Type B pancreatic cell (in vitro differentiated cells): ENCODE measurements at places on chromosomes 3 and 15. TPM values are rescaled to one million over a fixed set of nuclear protein-coding genes. Genes with fewer than 3 reads are reported as not detected.

Gene HGD
- 10.4 and 14.0 TPM in 2 replicates for total RNA-seq

Gene GABRB3
- total RNA-seq, result 25.7 and 28.5 TPM in 2 replicates

- peaks cover 21% of the 10 kb centered on the region for H3K36me3 ChIP-seq
- no peaks in the 10 kb centered on the region for H3K27me3 ChIP-seq
- no peak for DNase-seq
- H3K4me1 ChIP-seq, result peaks cover 25% of the 10 kb centered on the region
- H3K4me3 ChIP-seq, result no peak overlapping the region
Observed at GRCh38 chr3:11494131-11494916, 149.4 kb downstream of the VGLL4 start.

GRCh38 chr3:58021962-58022361, 13.7 kb downstream of the FLNB start:
- H3K27me3 ChIP-seq, result no peaks in the 10 kb centered on the region
- H3K4me1 ChIP-seq, result peaks cover 62% of the 10 kb centered on the region

Gene TMEM266
- total RNA-seq, result 2.3 and 2.8 TPM in 2 replicates

DNA sequence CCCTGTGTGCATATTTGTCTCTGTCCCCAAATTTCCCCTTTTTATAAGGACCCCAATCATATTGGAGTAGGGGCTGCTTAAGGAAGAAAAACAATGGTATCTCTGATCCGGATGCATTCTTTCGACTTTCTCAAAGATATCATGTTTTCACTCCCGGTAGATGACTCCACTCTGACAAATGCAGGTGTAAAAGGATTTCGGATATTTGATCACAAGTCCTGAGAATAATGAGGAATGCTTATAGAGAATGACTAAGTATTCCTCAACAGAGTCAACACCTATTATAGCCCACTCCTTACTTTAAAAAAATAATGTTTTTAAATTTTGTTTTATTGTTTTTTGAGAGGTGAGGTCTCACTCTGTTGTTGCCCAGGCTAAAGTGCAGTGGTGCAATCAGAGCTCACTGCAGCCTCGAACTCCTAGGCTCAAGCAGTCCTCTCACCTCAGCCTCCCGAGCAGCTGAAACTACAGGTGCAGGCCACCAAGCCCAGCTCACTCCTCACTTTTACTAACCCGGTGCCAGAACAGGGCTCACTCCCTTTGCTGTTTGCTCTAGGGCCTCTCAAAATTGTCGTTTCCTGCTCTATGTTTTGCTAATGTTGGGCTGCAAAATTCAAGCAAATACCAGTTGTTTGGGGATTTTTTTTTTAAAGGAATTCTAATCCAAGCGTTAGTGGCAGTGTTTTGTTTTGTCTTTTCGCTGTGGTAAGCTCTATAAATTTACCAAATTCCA, 24.6 kb downstream of the COL8A1 start:
- no peak for DNase-seq
- no peaks in the 10 kb centered on the region for H3K4me1 ChIP-seq
- peaks cover 8% of the 10 kb centered on the region for H3K27me3 ChIP-seq
- no peaks in the 10 kb centered on the region for H3K36me3 ChIP-seq
- H3K27ac ChIP-seq, result no peak overlapping the region

Gene HTR3E
- total RNA-seq, result not detected in 2 replicates

Gene ZMYND10
- 1.8 and 13.4 TPM in 2 replicates for total RNA-seq

- no peak overlapping the region for H3K4me3 ChIP-seq
- no peaks in the 10 kb centered on the region for H3K36me3 ChIP-seq
- DNase-seq, result no peak
- no peak overlapping the region for H3K27ac ChIP-seq
- H3K4me1 ChIP-seq, result no peaks in the 10 kb centered on the region
Observed at GRCh38 chr3:103693831-103694230, 1259.0 kb downstream of the ZPLD1 start.

Gene TGM5
- 0.22 and 0.71 TPM in 2 replicates for total RNA-seq

- no peak overlapping the region for H3K4me3 ChIP-seq
- H3K36me3 ChIP-seq, result no peaks in the 10 kb centered on the region
- DNase-seq, result no peak
- H3K27ac ChIP-seq, result no peak overlapping the region
Observed at GRCh38 chr3:124320976-124321375, 329.1 kb upstream of the ROPN1 start.

DNA sequence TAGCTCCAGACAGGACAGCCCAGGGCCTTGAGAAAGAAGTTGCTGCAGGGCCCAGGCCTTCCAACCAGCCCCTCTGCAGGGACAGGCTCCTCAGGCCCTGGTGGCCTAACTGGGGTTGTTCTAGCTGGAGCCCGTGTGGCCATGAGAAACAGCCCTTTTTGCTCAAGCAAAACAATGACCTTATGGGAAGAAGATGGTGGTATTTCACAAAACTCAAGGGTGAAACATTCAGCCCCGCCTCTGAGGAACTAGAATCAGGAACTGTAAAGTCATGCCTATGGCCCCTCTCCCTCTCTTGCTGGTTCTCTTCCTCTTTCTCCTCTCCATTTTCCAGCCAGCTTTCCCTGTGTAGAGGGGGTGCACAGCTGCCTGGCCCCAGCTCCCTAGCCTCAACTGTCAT, 273.3 kb downstream of the RPLP1 start:
- no peak overlapping the region for H3K4me3 ChIP-seq
- H3K27me3 ChIP-seq, result peaks cover 18% of the 10 kb centered on the region
- no peaks in the 10 kb centered on the region for H3K36me3 ChIP-seq

- no peak overlapping the region for H3K27ac ChIP-seq
- H3K27me3 ChIP-seq, result no peaks in the 10 kb centered on the region
- no peaks in the 10 kb centered on the region for H3K4me1 ChIP-seq
Observed at GRCh38 chr3:121096953-121097352, 188.9 kb downstream of the STXBP5L start.

DNA sequence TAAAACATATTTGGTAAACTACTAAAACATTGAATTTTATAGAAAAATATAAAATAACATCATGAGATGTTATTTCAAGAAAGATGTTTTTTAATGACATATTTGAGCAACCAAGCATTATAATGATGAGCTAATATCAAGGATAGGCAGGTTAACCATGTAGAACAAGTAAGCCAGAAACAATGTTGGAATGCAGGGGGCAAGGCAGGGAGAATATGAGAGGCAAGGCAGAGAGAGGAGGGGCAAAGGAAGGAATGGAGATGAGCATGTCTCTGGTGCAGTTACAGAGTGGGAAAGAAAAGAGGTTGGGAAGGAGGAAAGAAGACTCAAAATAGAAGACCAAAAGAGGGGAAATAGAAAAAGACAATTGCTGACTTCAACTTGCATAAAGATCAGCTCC, 390.4 kb downstream of the MCTP2 start:
- no peaks in the 10 kb centered on the region for H3K4me1 ChIP-seq
- H3K27me3 ChIP-seq, result no peaks in the 10 kb centered on the region
- H3K27ac ChIP-seq, result no peak overlapping the region

DNA sequence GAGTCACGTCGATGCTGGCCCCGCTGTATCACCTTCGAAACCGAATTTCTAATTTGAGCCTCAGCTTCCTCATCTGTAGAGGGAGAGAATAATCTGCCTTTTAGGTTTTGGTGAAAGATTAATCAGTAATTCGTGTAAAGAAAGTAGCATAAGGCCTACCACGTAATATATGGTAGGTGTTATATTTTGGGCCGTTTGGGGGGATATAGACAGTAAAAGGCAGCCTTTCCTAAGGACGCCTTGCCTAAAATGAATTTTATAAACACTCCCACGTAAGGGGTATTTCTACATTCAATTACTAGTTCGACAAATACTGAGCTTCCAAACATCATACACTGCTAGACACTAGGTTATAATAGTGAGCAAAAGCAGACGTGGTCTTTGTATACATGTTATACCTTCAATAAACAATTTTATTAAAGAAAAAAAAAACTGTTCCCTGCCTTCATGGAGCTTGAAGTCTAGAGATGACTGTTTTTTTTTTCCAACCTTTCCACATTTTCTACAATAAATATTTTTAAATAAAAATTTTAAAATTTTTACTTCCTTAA, 737 bp downstream of the JAGN1 start:
- peaks cover 18% of the 10 kb centered on the region for H3K36me3 ChIP-seq
- peak overlapping the region; percentile 98 for H3K4me3 ChIP-seq
- H3K4me1 ChIP-seq, result peaks cover 15% of the 10 kb centered on the region

Gene KNG1
- total RNA-seq, result not detected in 2 replicates

- H3K4me3 ChIP-seq, result no peak overlapping the region
- H3K36me3 ChIP-seq, result peaks cover 4% of the 10 kb centered on the region
- H3K4me1 ChIP-seq, result peaks cover 26% of the 10 kb centered on the region
- DNase-seq, result no peak
- no peak overlapping the region for H3K27ac ChIP-seq
Observed at GRCh38 chr3:55750525-55750924, 263.4 kb upstream of the WNT5A start.

DNA sequence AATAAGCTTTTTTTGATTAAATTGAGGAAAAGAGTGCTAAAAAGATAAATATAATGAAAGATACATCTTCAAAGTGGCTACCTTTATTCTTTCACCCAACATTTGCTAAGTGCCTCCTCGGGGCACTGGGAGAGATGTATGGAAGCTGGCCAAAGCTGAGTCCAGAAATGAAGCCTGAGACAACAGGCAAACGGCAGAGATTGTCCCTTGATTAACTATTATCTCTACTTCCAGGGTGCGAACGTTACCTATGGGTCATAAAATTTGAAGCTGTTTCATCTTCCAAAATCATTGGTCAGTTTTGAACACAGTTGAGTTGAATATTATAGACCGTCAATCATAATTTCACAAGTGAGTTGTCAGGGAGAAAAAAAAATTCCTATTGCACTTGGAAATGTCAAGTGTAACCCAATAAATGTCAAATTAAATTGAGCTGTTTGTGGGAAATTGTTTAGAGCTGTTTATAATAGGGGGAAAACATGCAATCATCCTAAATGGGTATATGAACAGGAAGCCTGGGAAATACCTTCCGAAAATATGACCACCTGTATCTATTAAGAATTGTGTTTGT, 73.9 kb downstream of the SUCLG2 start:
- no peak for DNase-seq
- peaks cover 6% of the 10 kb centered on the region for H3K4me1 ChIP-seq
- H3K36me3 ChIP-seq, result peaks cover 15% of the 10 kb centered on the region
- H3K4me3 ChIP-seq, result no peak overlapping the region
- no peak overlapping the region for H3K27ac ChIP-seq

DNA sequence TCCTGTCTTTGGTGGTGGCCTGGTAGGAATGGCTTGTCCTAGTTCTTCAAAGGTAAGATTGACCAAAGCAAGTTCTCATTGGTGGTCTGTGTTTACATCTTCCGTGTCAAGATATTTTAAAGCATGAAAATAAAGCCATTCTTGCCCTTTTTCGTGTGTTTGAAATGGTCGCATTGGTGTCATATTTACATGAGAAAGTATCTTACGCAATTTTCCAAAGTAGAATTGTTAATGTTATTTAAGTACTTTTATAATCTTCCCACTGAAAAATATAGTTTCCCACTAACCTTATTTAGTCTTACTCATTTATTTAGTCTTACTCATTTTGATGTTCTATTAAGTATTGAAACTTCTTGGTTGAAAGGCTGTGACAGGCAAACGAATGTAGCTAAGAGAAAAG, 31.0 kb downstream of the NMD3 start:
- H3K36me3 ChIP-seq, result peaks cover 42% of the 10 kb centered on the region
- no peak overlapping the region for H3K27ac ChIP-seq
- H3K27me3 ChIP-seq, result no peaks in the 10 kb centered on the region
- H3K4me3 ChIP-seq, result no peak overlapping the region

Gene GRAMD1C
- total RNA-seq, result 7.3 TPM in 2 replicates

Gene BCL6
- 27.3 and 32.4 TPM in 2 replicates for total RNA-seq

DNA sequence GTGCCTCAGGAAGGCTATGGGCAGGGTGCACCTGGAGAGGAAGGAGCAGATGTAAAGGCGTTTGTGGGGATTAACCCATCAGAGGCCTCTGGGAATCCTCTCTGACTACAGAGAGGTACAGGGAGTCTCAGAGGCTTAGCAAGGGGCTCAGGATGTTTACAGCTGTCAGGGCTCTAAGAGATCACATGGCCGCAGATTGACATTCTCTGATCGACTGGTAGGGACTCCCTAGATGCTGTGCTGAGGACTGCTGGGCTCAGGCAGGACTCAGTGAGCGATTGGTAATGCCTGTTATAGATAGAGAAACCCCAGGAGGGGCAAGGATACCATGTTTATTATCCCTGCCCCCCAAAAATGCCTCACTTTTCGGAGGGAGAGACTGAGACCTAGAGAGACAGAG, 103.5 kb downstream of the CORO2B start:
- H3K4me1 ChIP-seq, result peaks cover 5% of the 10 kb centered on the region
- no peak overlapping the region for H3K4me3 ChIP-seq
- no peaks in the 10 kb centered on the region for H3K36me3 ChIP-seq
- DNase-seq, result no peak

Gene CHRD
- 6.4 and 35.5 TPM in 2 replicates for total RNA-seq

- H3K4me3 ChIP-seq, result no peak overlapping the region
- no peak for DNase-seq
- H3K36me3 ChIP-seq, result peaks cover 3% of the 10 kb centered on the region
- H3K4me1 ChIP-seq, result peaks cover 18% of the 10 kb centered on the region
- H3K27me3 ChIP-seq, result no peaks in the 10 kb centered on the region
Observed at GRCh38 chr3:13305623-13306022, 114.5 kb downstream of the NUP210 start.

DNA sequence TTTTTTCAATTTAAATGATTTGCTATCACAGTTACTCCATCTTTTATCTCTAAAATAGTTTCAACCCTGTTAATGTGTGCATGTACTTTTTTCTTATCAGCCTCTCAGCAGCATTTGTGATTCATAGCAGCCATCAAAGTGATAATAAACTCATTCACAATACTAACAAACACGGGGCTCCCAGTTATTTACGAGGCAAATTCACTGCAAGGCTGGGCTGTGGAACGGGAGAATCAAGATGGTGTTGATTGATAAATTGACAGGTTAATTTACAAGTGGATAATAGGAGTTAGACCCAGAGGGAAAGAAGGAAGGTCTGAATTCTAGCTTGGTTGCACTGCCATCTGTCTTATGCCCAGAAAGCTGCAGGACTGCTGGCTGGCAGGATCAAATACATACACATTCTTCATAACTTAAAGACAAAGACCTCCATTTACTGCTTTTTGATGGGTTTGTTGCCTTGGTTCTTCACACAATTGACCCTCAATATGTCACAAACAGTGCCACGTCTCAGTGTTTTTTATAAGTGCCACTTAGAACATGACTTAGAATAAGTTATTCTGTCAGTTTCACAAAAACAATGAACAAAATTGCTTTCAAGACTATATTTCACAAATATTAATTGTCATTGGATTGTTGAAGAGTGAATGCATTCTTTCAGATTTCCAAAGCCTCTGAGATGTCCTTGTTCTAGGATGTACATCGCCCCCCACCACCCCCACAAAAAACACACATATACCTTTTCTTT, 562.8 kb downstream of the NR2F2 start:
- no peak for DNase-seq
- peaks cover 3% of the 10 kb centered on the region for H3K27me3 ChIP-seq
- H3K36me3 ChIP-seq, result no peaks in the 10 kb centered on the region
- H3K27ac ChIP-seq, result no peak overlapping the region
